ENCODE measurements at places on chromosomes 3 and 15. TPM values are rescaled to one million over a fixed set of nuclear protein-coding genes. Genes with fewer than 3 reads are reported as not detected.

GRCh38 chr3:7760718-7761117 is 740.9 kb upstream of the LMCD1 start:
- DNase-seq: no peak

DNA sequence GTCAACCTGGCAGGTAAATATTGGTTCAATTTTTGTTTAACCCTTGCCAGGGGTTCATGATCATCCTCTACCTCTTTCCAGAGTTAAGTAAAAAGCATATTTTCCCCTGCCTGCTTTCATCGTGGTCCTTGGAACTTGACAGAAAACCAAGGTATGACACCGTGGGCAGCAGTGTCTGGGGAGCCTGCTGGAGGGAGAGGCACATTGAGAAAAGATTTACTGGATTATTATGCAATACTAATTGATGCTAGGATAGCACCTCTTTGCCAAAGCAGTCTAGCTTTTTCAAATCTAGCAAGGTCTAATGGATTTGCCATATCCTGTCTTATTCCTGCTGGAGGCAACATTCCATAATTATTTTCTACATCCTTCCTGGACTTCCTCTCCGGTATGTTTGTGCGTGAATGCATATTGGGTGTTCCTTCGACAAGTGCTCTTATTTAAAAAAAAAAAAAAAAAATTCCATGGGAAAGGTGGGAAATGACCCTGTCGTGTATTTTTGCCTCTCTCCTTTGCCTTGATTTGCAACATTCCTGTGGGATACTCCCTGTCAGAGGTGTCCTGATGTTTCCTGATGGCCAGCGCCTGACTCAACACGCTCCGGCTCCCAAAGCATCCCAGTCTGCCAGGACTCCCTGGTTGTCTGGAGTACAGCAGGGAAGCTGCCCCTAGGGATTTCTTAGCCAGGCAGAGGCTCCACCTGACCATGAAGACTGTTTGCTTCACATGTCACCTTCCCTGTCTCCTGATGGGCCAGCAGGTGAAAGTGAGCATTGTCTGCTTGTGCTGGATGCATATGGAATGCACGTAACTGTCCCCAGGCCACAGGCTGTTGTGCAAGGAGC is 6.3 kb downstream of the BHLHE40 start:
- DNase-seq: peak; percentile 20

DNA sequence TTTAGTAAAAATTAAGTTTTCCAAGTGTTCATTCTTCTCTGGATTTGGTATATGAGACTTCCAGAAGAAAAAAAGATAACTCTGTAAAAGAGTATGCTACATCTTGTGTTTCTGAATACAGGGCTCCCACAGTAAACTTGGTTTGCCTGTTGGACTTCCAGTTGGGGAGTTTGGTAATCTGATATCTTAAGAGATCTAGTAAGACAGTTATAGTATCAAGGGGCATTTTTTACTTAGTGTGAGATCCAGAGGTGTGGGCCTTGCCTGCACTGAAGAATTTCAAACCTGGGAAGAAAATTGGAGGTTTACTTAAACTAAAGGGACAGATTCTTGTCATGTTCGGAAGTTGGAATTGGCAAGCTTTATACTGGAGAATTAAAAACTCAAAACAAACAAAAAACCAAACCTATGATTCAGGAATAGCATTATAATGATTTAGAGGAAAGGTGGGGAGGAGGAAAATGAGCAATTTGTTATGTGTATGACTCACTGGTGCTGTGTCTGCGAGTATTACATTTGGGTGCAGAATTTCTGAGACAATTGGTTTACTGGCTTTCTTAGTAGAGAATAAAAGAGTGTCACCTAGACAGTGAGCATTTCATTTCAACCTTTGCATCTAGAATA is 58.9 kb upstream of the ULK4 start:
- DNase-seq: no peak

DNA sequence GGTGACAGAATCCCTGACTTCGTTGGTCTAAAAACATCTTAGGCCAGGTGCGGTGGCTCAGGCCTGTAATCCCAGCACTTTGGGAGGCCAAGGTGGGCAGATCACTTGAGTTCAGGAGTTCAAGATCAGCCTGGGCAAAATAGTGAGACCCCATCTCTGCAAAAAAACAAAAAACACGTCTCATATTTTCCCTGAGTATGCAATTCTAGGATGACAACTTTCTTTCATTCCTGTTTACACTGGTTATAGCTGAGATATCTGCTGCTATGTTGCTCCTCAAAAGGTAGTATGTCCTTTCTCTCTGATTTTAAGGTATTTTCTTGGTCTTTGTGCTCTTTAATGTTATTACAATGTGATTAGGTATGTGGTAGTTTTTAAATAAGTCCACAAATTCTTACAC is 39.3 kb downstream of the PTH1R start:
- no peak for DNase-seq

C3orf22 gene
- not detected for total RNA-seq

SLC2A2 gene
- 0.03 TPM for total RNA-seq

DNA sequence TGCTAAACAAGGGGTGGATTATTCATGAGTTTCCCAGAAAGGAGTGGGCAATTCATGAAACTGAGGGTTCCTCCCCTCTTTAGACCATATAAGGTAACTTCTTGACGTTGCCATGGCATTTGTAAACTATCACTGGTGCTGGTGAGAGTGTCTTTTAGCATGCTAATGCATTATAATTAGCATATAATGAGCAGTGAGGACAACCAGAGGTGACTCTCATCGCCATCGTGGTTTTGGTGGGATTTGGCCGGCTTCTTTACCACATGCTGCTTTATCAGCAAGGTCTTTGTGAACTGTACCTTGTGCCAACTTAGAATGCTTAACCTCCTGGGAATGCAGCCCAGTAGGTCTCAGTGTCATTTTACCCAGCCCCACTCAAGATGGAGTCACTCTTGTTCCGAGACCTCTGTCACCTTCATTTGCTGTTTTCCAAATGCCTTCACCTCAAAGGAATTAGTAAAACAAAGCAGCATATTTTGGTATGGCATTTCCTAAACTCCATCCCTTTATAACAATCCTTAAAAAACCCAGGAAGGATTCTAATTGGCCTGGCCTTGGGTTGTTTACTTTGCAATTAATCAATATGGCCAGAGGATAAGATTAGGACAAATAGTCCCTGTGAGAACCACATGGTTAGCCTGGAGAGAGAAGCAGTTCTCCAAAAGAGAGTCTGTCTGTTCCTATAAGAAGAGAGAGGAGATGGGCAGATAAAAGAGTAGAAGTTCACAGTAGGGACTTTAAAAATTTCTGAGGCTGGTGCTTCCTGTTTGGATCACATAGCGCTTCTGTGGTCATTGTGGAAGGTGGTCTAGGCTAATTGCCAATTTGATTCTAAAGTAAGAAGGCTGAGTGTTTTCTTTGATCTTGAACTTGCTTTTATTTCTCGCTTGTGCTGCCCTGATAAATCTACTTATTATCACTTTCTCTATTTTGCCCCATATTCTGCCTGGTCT is 155.2 kb upstream of the EOMES start:
- DNase-seq: no peak

DNA sequence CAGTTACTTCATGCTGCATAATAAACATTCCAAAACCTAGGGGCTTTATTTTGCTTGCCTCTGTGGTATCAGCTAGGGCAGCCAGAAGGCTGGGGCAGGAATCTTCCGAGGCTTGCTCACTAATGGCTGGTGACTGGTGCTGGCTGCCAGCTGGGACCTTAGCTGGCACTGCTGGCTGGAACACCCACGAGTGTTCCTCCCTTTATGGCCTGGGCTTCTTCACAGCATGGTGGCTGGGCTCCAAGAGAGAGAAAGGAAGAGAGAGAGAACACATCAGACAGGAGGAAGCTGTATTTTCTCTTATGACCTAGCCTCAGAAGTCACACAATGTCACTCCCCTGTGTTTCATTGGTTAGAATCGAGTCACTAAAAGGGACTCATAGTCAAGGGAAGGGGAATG is 23.9 kb upstream of the CDCP1 start:
- DNase-seq: peak; percentile 89

DNA sequence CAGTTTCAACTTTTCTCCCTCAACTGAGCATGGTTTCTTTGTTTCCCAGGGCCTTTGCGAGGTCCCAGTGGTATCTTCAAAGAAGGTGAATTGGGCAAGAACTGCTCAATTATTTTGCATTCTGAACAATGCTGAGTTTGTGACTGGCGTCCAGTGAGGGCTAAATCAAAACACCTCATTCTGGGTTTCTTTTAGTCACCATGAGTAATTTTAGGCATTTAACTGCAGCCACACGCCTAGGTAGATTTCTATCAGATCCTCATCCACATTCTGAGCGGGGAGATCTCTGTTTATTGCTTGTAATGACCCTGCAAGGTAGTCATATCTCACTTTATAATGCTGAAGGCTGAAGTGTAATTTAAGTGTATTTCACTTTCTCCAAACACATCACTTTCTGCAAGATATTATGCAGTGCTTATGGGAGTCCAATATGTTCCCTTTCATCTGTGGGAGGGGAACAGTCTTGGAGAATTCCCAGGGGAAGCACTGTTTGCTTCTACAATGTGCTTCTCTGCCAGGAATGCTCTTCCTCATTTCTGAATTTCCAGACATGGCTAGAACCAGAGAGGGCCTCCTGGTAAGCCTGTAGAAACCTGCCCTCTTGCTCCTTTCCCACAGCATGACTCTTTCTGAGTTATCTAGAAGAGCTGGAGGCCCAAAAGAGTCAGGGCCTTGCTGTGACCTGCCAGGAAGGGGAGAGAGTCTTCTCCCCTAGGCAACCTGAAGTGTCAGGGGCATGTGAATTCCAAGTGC is 91.7 kb downstream of the FRMD4B start:
- DNase-seq: no peak

DNA sequence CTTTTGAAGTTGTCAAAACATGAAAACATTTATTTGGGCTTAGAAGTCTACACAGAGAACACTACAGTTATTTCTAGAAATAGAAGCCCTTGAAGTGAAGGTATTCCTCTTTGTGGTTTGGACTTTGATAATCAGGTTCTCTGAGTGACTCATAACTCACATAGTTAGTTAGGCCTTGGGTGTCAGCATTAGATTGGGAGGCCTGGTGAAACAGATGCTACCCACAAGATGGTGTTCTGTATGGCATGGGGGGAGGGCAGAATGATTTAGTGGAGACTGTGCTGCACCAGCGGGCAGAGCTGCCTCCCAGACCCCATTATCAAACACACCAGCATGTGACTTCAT is 108.9 kb upstream of the ETV5 start:
- DNase-seq: no peak

DNA sequence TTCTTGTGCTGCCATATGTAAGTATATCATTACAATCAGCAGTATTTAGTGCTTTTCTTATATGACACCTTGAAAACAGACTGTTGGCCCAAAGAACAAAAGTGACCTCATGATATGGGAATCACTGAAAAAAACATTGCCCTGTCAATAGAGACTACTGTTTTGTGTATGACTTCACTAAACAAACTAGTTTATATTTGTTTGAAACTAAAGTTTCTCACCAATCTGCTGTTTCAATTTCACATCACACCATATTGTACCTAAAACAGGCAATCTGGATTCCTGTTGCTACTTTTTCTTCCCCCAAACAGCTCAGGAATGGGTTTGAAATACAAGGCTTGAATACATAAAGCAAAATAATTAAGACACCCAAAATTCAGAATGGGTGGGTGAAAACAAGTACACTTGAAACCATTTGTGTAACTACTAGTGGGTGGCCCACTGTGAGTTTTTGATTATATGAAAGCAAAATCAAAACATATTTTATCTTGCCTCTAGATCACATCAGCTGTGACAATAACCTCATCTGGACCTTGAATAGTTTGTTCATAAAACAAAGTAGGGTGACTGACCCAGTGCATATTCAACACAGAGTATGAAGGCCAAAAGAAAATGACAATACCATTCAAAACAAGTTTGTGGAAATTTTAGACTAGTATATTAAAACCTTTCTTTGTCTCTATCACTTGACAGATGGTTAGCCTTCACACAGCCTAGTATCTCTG is 5.9 kb downstream of the ZBTB20 start:
- DNase-seq: no peak

GPR160 gene
- 4.3 TPM for total RNA-seq

DNA sequence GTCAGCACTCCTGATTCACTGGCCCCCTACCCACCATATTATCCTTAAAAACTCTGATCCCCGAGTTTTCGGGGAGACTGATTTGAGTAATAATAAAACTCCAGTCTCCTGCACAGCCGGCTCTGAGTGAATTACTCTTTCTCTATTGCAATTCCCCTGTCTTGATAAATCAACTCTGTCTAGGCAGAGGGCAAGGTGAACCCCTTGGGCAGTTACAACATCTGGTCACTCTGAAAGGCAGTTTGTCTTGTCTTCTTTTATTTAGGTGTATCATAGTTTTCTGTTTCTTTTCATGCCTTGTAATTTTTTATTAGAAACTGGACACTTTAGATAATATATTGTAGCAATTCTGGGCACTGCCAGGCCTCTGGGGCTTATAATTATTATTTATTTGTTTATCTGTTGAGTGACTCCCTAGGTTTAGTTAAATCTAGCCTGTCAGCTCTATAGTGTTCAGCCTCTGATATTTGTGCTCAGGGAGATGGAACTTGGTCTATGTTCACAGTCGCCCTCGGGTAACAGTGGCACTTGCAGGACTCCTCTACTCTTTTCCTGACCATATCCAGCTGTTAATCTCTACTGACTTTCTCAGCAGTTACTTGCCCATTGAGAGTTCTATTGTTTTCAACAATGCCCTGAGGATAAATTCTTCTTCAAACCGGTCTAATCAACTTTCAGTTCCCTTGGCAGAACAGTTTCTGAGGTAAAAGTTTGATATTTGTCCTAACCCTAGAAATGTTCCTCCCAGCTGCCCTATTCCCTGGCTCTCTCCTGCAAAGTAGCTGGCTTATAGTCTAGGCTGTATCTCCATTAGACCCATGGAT is 15.5 kb upstream of the PLAAT1 start:
- DNase-seq: no peak

DNA sequence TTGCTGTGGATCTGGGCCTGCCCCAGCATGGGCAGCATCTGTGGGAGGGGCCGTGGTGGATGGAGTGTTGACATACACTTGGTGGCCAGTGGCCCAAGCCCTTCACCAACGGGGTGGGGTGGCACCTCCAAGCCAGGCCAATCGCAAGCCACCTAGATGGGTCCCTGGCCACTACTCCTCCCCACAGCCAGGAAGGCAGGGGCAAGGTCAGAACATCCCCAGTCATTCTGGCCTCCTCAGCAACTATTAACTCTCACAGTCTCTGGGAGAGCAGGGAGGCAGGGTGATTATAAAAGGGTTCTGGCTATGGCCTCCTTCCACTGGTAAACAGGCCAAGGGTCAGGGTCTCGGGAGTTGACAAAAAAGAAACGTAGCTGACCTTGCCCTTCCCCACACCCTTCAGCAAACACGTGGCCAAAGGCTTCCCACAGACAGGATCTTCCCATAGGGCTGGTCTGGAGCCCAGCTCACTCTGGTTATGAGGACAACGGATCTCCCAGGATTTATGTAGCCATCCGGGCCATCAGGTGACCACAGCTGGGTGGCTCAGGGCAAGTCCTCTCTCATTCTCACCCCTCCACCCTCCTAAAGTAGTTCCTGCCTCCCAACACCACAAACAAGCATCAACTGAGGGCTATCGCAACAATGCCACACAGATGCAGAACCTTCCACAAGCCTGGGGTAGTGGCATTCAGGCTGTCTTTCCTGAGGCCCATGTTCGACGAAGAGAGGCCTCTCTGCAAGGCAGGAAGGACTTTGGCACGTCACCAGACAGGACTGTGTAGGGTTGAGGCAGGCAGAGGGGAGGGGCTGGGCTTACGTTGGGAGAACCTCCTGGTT is 18.9 kb downstream of the TLE3 start:
- DNase-seq: no peak

PRKAR2A gene
- 11.0 TPM for total RNA-seq

All from MG63 (cell line).